ENCODE measurements at places on chromosomes 3 and 15.

GRCh38 chr3:149975919-149976318 is 5.2 kb upstream of the PFN2 start:
- DNase-seq, result no peak

GRCh38 chr3:168648321-168648720 is 552.6 kb upstream of the GOLIM4 start:
- no peak for DNase-seq

GRCh38 chr3:39088456-39088855 is 19.0 kb downstream of the GORASP1 start:
- DNase-seq, result no peak

- no peak for DNase-seq
These were observed 56.4 kb downstream of the EFHB start for GRCh38 chr3:19877656-19878055.

GRCh38 chr3:184284696-184285095 is 8.9 kb downstream of the ECE2 start:
- DNase-seq, result no peak

GRCh38 chr3:115788921-115789470 is 165.7 kb downstream of the GAP43 start:
- DNase-seq, result no peak

DNA sequence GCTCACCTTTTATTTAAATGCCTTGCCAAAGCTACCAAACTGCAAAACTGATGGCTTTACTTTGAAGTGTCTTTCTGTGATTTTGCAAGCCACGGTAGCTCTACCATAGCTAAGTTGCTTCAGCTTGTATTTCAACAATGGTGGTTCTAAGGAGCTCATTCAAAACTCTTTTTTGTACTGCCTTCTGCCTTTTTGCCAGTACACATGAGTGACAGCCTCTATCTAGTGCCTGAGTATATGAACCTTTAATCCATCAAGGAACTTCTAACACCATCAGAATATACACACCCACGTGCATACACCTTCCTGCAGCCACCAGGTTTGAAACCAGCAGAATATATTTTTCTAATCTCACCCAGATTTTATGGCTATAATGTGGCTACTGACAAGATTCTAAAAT is 10.4 kb upstream of the NR2F2 start:
- no peak for DNase-seq

DNA sequence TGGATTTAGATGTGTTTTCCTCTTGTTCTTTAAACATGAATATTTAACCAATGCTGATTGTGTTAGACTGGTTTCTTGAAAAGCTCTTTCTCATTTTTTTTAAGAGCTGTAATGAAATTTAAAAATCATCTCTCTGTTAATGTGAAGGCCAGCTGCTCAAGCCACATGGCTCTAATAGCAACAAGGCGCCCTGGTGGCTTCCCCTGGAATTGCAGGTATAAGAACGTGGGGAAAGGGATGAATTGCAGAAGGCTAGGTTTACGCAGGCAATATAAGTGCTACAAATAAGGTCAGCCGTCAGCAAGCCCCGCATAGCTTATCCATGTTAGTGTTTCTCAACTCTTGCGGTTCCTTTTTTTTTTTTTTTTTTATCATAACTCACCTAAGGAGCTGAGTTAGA is 108.5 kb downstream of the SAMMSON start:
- DNase-seq, result no peak

- DNase-seq, result peak; percentile 67
These were observed 23.8 kb upstream of the TM2D3 start for GRCh38 chr15:101675796-101676582.

- no peak for DNase-seq
These were observed 23.1 kb upstream of the USP3 start for GRCh38 chr15:63481105-63481810.

GRCh38 chr15:69094124-69094921 is 66.1 kb upstream of the GLCE start:
- no peak for DNase-seq

- no peak for DNase-seq
These were observed 3.7 kb downstream of the SLC6A20 start for GRCh38 chr3:45792516-45793172.

GRCh38 chr3:52204337-52205073 is 6.5 kb downstream of the ALAS1 start:
- no peak for DNase-seq

DNA sequence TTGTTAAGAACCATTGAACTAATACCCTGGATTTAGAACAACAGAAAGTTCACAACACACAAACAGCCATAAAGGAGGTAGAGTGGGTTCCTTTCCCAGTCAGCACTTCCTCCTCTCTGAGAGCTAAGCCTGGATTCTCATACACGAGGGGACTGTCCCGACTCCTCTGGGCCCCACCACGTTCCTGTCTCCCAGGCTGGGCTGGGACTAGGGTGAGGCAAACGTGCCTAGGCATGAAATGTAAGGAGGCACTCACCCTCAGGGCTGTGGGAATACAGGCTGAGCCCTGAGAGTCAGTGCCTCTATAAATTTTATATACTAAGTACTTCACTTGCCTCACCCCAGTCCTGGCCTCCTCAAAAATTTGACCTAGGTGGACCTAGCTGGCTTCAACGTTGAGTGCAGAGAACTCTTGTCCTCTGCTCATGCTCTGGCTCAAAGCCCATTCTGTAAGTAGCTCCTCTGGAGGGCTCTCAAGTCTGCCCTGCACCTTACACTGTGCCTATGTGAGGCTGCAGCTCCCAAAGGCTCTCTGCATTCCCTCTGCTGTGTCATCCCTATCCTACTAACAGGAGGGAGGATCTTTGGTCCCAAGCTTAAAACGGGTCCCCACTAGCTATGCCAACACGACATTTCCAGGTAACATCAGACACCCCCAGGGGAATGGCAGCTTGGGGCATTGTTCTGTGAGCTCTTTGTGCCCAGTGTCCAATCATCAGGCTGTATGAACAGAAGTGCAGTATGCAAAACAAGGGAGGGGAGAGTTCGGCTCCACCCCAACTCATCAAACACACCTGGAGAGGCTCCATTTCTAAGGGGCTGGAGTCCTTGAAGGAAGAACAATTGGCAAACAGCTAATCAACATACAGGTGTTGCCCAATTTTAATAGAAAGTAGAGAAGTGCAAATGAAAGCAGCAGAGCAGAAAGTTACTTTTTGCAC is 233.2 kb downstream of the RPLP1 start:
- no peak for DNase-seq

DNA sequence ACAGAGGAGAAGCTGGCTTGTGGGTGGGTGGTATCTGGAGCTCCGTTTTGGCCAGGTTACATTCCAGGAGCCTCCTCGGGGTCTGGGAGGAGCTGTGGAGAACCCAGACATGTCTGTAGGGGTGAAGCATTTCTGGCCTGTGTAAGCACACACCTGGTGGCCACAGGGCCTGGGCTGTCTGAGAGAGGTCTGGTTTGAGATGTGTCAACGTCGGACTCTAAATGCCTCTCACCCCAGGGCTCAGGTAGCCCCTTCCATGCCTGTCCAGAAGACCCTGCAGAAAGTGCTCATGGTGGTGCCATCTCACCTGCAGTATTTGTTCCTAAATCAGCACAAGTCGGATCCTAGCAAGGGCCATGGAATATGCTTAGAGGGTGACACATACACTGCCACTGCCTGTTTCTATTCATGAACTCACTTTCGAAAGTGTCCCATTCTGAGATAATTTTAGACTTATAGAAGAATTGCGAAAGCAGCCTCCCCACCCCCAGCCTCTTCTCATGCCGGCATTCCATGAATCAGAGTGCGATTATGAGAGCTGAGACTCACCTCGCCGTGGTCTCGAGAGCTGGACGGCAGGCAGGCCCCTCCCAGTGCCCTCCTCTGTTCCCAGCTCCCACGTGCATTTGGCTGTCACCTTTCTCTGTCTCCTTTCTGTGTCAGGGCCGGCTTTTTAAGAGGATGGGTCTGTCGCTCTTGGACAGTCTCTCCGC is 63.7 kb downstream of the KLF15 start:
- no peak for DNase-seq

GRCh38 chr3:22474706-22475445 is 723.9 kb upstream of the ZNF385D start:
- DNase-seq, result no peak

- no peak for DNase-seq
These were observed 28.0 kb downstream of the CCDC33 start for GRCh38 chr15:74264081-74264501.

DNA sequence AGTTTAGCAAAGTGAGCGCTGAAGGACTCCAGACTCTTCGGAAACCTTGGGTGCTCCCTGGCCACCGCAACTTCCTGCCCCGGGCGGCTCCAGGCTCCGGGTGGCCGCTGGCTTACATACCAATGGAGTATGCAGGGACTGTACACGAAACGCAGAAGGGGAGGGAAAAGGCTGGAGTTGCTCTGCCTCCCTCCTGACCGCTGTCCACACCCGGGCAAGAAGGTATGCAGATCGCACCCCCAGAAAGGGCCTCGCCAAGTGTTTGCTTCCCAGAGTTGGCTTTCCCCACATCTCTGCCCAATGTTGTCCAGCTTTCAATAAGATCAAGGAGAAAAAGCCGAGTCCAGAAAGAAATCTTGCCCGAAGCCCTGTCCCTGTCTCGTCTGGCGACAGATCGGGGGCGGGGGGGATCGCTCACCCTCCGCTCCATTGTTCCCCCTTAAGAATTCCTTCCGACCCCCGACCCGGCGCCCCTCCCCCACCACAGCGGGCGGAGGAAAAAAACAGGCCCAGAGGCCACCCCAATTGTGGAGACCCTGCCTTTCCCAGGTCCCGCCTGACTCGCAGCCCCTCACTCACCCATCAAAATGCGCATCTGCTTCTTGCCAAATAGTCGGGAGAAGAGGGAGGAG is 533 bp downstream of the ARF4 start:
- peak; percentile 57 for DNase-seq

GRCh38 chr3:165233501-165234195 is 37.5 kb upstream of the SLITRK3 start:
- DNase-seq, result no peak

DNA sequence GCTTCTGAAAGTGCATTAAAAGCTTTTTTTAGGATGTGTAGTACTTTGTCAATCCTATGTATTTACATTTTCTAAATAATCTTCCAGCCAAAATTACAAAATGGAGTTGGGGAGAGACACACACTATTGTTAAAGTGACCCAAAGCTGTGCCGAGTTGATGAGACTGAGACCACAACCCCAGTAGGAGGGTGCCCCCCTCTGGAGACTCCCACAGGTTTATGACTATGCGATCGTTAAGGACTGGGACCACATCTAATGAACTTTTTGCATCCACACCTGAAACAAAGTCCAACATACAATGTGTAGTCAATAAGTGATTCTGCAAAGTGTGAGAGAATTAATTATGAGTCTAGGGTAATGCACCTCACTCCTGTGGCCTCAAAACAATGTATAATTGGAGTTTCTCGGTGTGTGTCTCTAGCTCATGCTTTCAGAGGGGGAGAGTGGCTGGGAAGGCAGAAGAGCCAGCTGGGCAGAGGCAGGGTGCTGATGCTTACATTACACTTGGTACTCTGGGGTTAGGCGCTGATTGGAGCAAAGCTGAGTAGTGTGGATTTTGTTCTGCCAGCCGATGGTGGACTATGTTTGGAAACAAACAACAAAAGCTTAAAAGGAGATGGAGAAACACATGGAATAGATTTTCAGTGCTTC is 102.8 kb downstream of the KCNH8 start:
- no peak for DNase-seq

- no peak for DNase-seq
These were observed 85.6 kb downstream of the SEC22A start for GRCh38 chr3:123287051-123287961.

DNA sequence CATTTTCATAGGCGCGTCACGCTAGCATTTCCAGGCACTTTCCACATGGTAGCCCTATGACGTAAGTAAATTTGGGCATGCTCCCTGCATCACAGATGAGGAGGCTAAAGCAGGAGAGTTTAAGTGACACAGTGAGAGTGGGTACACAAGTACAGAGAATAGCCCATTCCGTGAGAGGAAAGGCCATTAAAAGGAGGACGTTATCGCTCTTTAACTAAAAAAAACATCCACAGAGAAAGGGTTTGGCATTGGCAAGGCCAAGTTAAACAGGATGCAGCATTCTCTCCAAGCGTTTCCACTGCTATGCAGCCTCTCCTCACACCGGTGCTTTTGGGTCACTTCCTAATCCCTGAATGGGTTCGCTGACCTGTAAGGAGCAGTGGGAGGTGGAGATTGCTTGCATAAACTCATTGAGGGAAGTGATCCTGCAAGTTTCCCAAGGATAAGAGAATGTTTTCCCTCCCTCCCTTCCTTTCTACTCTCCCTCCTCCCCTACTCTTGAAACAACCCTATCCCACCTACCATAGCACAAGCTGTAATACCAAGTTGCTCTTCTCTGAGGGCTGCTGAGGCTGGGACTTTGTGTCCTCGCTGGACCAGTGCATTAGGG is 147.7 kb downstream of the VGLL4 start:
- no peak for DNase-seq

DNA sequence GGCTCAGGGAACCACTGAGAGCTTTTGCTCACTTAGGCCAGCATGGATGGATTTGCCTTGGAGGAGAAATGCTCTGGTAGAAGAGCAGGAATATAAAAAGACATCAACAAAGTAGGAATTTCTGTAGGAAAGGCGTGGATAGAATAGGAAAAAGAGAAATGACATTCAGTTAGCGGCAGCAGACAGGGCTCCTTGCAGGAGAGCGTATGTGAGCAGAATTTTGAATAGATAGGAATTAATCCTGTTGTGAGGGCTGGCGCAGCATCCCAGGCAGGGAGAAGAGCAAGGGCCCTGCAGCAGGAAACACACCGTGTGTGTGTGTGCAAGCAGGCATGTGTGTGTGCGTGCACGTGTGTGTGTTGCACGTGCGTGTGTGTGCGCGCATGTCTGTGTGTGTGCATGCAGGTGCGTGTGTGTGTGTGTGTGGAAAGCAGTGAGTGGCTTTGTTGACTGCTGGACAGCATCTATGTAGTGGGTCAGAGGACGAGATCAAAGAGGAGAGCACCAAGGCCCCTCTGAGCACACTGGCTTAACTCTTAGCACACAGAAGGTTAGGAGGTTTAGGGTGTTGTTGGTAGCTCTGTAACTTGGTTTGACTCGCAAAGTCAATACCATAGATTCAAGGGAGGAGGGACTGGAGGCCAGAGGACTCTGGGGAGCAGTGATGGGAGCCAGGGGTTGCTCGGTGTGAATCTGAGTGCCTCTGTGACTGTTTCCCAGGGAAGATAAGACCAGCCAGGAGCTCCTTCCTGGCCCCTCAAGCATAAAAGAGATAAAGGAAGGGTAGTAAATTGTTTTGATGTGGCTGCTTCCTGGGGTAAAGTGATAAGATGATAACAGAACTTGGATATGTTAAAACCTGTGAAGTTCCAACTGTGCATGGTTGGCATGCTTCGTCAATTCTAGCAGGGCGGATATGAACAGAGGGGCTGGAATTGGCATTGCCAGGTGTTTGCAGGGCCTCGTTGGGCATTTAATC is 639.5 kb downstream of the NR2F2 start:
- no peak for DNase-seq

DNA sequence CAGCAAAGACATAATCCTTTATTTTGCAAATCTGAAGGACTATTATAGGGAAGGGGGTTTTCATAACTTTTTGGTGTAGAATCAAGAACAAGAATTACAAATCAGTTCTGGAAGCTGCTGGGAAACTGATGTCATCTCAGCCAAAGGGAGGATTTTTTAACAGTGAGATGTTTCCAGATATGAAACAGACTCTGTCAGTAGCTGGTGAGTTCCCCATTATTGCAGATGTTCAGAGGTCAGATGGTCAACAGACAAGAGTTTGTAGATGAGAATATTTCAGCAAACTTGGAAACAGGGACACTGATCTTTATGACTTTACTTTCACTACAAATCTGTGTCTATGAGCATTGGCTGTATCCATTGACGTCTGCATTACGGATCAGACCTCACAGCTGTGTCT is 71.9 kb upstream of the LPP start:
- no peak for DNase-seq

- no peak for DNase-seq
These were observed 166.0 kb downstream of the FMN1 start for GRCh38 chr15:33028495-33028894.

GRCh38 chr15:78241017-78241416 is 6.7 kb upstream of the ACSBG1 start:
- peak; percentile 33 for DNase-seq
